ENCODE measurements at places on chromosomes 4 and X.

GRCh38 chrX:26215869-26216268 lies at the start of gene MAGEB5:
MAGEB5 (plus strand) TSS chrX:26216169; CDS start chrX:26217302, 1,133 bp downstream.
- no peak for DNase-seq

- no peak for DNase-seq
These were observed 146.0 kb upstream of the GPC4 start for GRCh38 chrX:133561251-133561650.

- DNase-seq, result no peak
These were observed 43.5 kb downstream of the UBE2K start for GRCh38 chr4:39741401-39741800.

DNA sequence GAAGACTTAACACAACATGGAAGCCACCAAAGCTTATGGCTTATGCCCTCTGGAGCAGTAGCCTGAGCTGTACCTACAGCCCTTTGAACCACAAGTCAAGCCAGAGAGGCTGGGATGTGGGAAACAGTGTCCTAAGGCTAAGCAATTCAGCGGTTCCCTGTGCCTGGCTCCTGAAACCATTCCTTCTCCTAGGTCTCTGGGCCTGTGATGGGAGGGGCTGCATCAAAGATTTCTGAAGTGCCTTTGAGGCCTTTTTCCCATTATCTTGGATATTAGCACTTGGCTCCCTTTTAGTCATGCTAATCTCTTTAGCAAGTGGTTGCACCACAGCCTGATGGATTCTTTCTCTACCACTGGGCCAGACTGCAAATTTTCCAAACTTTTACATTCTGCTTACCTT lies 140.5 kb upstream of the NUDT10 start:
- DNase-seq, result no peak

DNA sequence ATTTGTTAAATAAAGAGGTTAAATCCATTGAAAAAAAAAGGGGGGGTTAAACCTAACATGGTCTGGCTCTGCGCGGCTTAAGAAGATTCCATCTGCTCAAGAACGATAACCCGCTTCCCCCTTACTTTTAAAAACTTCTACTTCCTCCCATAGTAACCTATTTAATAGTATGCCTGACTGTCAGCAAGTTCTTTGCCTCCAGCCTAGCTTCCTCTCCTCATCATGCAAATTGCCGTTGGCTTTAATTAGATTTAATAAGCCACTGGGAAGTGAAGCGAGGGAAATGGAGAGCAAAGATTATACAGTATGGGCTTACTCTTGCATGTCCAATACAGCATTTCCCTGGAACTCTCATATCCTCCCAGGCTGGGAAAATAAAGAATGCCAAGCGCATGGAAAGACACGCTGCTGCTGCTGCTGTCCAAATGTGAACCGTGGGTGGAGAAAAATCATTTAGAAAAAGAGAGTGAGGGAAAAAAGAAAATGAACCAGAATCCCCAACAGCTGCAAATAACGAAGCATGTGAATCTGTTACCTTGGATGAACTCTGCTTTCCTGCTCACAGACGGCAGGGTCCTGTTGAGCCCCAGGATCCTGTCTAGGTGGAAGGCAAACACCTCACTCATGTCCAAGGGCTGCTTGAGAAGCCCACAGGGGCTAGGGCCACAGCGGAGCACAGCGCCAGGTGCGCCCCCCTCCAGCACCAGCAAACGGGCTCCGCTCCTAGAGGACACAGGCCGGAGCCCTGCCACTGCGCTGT lies 2.7 kb downstream of the GASK1B start:
- DNase-seq, result no peak

All from activated T-helper 9 cell treated with anti-CD3 and anti-CD28 coated beads, Interleukin-2, amount 50 U/mL, for 16 hours (primary cell).